Cerebellum (tissue), 4 donors: ENCODE measurements at places on chromosomes 1 and 21.

- no peak for DNase-seq
Observed at GRCh38 chr1:241808265-241808664, 39.7 kb upstream of the EXO1 start.

GRCh38 chr1:54229281-54229891 is 29.4 kb downstream of the MRPL37 start:
- no peak for DNase-seq

DNA sequence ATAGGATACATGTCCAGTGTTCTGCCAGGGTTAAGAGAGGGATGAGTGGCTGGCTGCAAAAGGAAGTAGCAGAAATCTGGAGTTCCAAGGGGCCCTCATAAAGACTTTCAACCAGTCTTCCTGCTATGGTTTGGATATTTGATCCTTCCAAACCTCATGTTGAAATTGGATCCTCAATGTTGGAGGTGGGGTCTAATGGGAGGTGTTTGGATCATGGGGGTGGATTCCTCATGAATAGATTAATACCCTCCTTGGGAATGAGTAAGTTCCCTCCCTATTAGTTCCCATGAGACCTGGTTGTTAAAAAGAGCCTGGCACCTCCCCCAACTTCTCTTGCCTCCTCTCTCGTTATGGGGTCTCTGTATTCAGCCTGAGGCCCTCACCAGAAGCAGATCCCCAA is 10.1 kb upstream of the GNG12 start:
- DNase-seq = no peak

GRCh38 chr1:150987924-150988323 is 5.8 kb downstream of the ANXA9 start:
- DNase-seq = no peak

DNA sequence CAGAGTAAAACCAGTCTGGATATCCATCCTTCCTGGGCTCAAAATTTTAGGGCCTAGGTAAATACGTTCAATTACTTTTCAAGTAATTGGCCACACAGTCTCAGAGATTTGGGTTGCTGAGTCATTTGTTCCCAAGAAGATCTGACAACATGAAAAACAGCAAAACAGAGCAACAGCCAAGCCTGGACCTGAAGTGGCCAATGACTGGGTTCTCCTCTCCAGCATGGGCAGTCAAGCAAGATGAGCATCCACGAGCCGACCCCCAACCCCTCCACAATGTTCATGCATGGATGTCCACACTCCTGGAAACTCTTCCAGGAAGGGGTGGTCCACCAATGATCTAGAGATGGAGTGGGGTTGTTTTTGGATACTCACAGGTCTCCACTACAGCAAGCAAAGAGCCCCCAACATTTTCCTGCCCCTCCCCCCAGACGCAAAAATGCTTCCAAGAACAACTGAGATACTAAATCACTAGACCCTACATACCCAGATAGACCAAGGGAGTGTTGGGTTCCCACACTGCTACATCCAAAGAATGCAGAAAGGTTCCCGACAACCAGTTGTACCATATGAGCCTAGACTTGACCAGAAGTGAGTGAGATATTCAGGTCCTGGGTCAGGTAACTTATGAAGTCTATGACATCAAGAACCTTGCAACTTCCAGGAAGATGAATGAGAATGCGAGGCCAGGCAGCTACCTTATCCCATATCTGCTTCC is 73.0 kb downstream of the CD46 start:
- DNase-seq = no peak
